ENCODE measurements at places on chromosomes 7 and 10. TPM values are rescaled to one million over a fixed set of nuclear protein-coding genes. Genes with fewer than 3 reads are reported as not detected.

The CFAP70 gene
- 1.4 TPM for total RNA-seq

The EBLN1 gene
- not detected for total RNA-seq

The HUS1 gene
- total RNA-seq = 28.6 TPM

The INSYN2A gene
- total RNA-seq = 0.27 TPM

The HACD1 gene
- total RNA-seq = 18.4 TPM

Data from fibroblast of the aortic adventitia (primary cell).